GM23338 (cell line): ENCODE measurements at places on chromosomes 11 and 22. TPM values are rescaled to one million over a fixed set of nuclear protein-coding genes. Genes with fewer than 3 reads are reported as not detected.

- H3K27ac ChIP-seq: no peak overlapping the region
- H3K36me3 ChIP-seq: no peaks in the 10 kb centered on the region
- DNase-seq: no peak
- no peaks in the 10 kb centered on the region for H3K4me1 ChIP-seq
These were observed 126.9 kb upstream of the NCAM1 start for GRCh38 chr11:112834277-112834755.

DNA sequence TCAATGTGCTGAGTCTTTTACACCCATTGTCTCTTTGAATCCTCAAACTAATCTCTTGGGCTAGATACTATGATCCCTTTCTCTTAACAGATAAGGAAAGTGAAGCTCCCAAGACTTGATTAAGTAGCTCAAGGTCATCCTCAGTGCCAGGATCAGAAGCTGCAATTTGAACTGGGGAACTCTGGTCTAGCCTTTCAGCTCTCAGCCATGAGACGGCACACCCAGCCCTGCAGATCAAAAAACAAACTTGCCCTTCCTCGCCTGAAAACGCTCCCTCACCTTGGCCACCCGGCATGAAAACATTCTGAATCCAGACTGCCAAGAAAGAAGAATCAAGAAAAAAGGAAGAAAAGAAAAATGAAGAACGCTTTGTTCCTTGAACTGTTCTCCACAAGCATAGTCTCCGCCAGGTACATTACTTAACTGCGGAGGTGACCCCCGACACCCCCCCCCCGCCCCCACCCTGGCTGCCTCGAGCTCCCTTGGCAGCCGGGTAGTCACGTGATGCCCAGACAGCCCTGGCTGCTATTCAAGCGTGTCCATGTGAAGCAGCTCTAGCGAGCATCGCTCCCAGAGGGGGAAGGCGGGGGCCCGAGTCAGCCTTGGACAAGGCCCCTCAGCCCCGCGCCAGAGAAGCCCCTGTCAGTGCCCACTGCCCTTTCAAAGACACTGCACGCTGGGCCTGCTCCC, 451.2 kb downstream of the MIAT start:
- no peak overlapping the region for H3K27ac ChIP-seq
- no peaks in the 10 kb centered on the region for H3K4me1 ChIP-seq
- H3K36me3 ChIP-seq: no peaks in the 10 kb centered on the region
- no peaks in the 10 kb centered on the region for H3K27me3 ChIP-seq
- H3K4me3 ChIP-seq: no peak overlapping the region

- H3K27me3 ChIP-seq: no peaks in the 10 kb centered on the region
- H3K36me3 ChIP-seq: no peaks in the 10 kb centered on the region
- peak; percentile 66 for DNase-seq
- no peak overlapping the region for H3K27ac ChIP-seq
- H3K4me3 ChIP-seq: no peak overlapping the region
These were observed 101.7 kb upstream of the LMO1 start for GRCh38 chr11:8365216-8365941.

- no peak overlapping the region for H3K27ac ChIP-seq
- peak; percentile 27 for DNase-seq
- no peaks in the 10 kb centered on the region; the same call in 1 of the 2 replicates for H3K36me3 ChIP-seq
- H3K27me3 ChIP-seq: peaks cover 91% of the 10 kb centered on the region
- peak overlapping the region; percentile 81 for H3K4me3 ChIP-seq
These were observed 3.2 kb downstream of the DBX1 start for GRCh38 chr11:20156876-20157613.

DNA sequence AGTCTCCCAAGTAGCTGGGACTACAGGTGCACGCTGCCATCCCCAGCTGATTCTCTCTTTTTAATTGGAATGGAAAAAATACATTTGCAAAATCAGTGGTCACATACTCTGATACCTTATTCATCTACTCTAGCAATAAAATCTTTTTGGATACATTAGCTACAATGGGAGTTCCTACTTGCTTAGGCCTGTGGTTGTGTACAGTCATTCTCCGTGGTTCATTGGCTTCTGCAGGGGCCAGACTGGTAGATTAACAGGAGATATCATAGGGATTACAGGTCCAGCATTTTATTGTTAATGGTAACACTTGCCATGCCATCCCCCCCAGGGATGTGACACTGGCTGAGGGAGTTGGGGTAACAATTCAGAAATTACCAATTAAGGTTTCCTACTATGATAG, 140.0 kb downstream of the ADAMTS15 start:
- no peak overlapping the region for H3K4me3 ChIP-seq
- no peaks in the 10 kb centered on the region for H3K27me3 ChIP-seq
- H3K4me1 ChIP-seq: no peaks in the 10 kb centered on the region; the same call in 1 of the 2 replicates
- no peak for DNase-seq

- no peak overlapping the region for H3K4me3 ChIP-seq
- no peaks in the 10 kb centered on the region for H3K36me3 ChIP-seq
- no peak overlapping the region for H3K27ac ChIP-seq
- no peak for DNase-seq
These were observed 60.8 kb downstream of the ARHGAP32 start for GRCh38 chr11:129131316-129131715.

DNA sequence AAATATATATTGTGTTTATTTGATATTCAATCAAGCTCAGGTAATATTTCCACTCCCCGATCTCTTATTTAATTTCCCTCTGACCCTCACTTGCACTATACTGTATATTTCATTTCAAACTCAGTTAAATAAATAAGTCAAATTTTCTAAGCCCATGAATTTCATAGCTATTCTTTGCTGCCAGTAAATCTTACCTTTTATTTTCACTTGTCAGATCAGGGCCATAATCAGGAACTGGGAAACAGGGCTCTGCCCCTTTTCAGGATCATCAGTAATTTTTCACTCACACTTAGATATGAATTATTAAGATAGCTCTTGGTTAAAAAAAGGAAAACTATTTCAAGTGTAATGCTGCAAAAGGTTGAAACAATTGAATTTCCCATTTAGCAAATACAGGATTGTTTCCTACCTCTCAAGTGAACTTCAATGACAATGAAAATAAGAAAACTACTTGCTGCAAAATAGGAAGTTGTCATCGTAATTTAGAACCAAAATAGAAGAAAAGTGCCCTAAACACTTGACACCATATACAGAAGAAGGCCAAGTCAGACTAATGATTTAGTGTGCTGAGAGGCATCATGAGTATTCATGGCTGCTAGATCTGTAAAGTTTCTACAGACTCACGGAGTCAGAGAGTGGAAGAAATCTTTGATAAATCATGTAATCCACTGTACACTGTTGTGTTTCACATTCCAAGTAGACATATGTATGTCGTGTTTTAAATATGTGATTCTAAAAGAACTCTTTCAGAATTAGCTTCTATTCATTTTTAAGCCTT, 316.8 kb upstream of the CNTN5 start:
- H3K27me3 ChIP-seq: no peaks in the 10 kb centered on the region
- no peak overlapping the region for H3K4me3 ChIP-seq
- no peaks in the 10 kb centered on the region for H3K4me1 ChIP-seq
- no peak overlapping the region for H3K27ac ChIP-seq
- no peak for DNase-seq

- no peak for DNase-seq
- no peak overlapping the region for H3K27ac ChIP-seq
- H3K4me1 ChIP-seq: no peaks in the 10 kb centered on the region
- H3K27me3 ChIP-seq: no peaks in the 10 kb centered on the region
These were observed 54.3 kb downstream of the BCL2L13 start for GRCh38 chr22:17692841-17693240.

- DNase-seq: no peak
- no peaks in the 10 kb centered on the region for H3K4me1 ChIP-seq
- H3K36me3 ChIP-seq: 0 out of 2 replicates have a peak, but pooled peaks cover 4% of the 10 kb centered on the region
These were observed 3.2 kb upstream of the PCF11 start for GRCh38 chr11:83153764-83154163.

- no peaks in the 10 kb centered on the region for H3K27me3 ChIP-seq
- H3K27ac ChIP-seq: no peak overlapping the region
- no peak overlapping the region for H3K4me3 ChIP-seq
These were observed 147.2 kb upstream of the BDNF start for GRCh38 chr11:27847496-27847895.

- no peak overlapping the region for H3K4me3 ChIP-seq
These were observed 25.4 kb downstream of the PATL1 start for GRCh38 chr11:59643390-59643789.

DNA sequence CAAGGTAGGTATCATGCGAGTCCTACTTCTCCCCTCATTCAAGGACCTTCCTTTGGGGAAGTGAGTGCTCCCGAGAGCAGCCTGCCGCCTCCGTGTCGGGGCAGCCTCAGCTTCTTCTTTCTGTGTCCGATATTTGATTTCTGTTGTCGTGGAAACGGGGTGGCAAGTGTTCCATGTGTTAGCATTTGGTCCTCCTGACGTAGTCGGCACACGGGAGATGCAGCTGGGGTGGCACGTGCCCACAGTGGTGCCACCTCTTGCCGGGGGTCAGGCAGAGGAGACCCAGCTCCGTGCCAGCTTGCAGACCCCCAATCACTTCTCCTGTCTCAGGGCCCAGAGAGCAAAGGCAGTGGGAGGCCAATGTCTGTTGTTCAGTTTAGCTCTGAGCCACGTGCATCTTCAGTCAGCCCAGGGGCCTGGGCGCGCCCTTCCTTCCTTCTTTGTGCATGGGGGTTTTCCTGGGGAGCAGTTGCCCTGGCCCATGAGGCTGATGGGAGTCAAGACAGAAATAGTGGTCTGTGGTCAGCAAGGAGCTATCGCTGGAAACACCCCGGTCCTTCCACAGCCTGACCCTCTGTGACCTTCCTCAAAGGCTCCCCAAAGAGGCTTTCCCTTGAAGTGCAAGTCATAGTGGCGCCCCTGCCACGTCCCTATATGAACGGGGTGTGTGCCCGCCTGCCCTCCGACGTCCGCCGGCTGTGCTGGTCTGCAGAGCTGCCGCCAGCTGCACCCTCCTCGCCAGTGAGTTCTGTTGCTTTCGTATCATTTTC, 44.5 kb downstream of the PARVB start:
- no peak overlapping the region for H3K4me3 ChIP-seq
- H3K36me3 ChIP-seq: no peaks in the 10 kb centered on the region
- H3K27me3 ChIP-seq: no peaks in the 10 kb centered on the region
- DNase-seq: no peak
- no peak overlapping the region for H3K27ac ChIP-seq

- H3K27ac ChIP-seq: no peak overlapping the region
- H3K27me3 ChIP-seq: no peaks in the 10 kb centered on the region
- no peak overlapping the region for H3K4me3 ChIP-seq
- peaks cover 5% of the 10 kb centered on the region; the same call in 1 of the 2 replicates for H3K36me3 ChIP-seq
These were observed 34.8 kb upstream of the ALKBH3 start for GRCh38 chr11:43845816-43846215.

DNA sequence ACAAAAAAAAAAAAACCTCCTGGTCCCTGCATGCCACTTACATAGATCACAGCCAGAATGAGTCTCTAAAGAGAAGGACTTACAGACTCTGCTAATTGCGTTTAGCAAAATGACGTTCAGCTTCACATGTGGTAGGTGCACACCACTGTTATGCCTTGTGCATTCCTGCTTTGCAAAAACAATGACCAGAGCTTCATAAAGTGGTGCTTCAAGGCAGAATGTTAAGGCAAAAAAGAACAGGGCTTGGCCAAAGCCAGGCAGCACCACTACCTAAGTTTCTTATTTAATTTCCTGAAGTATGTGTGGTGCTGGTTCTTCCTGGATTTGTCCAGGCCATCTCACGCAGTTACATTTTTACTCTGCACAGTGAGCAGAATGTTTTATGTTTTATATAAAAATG, 85.2 kb downstream of the GALNT18 start:
- no peaks in the 10 kb centered on the region for H3K27me3 ChIP-seq
- H3K4me1 ChIP-seq: no peaks in the 10 kb centered on the region
- DNase-seq: no peak
- no peak overlapping the region for H3K27ac ChIP-seq
- H3K4me3 ChIP-seq: no peak overlapping the region

DNA sequence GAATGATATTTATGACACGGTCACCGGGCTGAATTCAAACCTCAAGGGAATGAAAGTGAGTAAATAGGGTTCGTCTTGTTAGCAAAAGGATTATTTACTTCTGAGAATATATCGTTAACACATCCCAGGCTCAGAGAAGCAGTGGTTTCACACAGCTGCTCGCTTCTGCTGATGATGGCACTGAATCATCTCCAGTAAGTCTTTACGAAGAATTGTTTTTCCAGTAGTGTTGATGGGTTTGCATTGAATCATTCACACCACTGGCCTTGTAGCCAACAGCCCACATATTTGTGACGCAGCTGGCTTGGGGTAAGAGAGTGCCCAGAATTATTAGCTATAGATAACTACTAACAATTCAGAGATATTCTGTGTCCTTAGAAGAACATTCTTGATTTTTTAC, 236.3 kb downstream of the CADM1 start:
- no peak overlapping the region for H3K4me3 ChIP-seq
- H3K27me3 ChIP-seq: no peaks in the 10 kb centered on the region
- H3K36me3 ChIP-seq: no peaks in the 10 kb centered on the region
- no peak overlapping the region for H3K27ac ChIP-seq
- H3K4me1 ChIP-seq: no peaks in the 10 kb centered on the region
- no peak for DNase-seq

DNA sequence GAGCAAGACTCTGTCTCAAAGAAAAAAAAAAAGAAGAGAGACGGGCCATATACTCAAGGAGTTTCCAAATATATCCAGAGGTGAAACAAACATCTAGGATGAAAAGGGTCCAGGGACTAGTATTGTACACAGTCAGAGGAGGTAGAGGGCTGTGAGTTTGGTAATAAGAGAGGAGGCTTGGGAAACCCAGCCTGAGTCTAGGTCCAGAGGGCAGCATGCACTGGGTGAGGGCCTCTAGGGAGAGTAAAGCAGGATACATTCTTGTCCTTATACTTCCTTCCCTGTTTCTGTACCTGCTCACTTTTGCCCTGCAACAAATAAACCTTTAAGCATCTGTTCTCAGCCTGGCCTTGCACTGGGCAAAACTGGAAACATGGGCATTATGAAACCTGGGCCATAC, 31.5 kb downstream of the STIM1 start:
- no peak overlapping the region for H3K27ac ChIP-seq
- H3K27me3 ChIP-seq: no peaks in the 10 kb centered on the region
- no peak for DNase-seq
- no peaks in the 10 kb centered on the region for H3K4me1 ChIP-seq
- no peaks in the 10 kb centered on the region for H3K36me3 ChIP-seq

Gene SHANK3
- 4.9 and 5.1 TPM in 2 replicates for total RNA-seq

Gene USP35
- total RNA-seq: 10.0 and 10.7 TPM in 2 replicates

Gene PDGFB
- total RNA-seq: 5.2 and 8.0 TPM in 2 replicates

Gene STT3A
- 156 TPM in 2 replicates for total RNA-seq

Gene ASPHD2
- total RNA-seq: 9.3 and 10.0 TPM in 2 replicates

Gene TCN2
- 31.3 and 38.1 TPM in 2 replicates for total RNA-seq

Gene GDPD4
- total RNA-seq: not detected in 2 replicates

Gene EFCAB6
- 1.8 and 1.9 TPM in 2 replicates for total RNA-seq

Gene MMP8
- total RNA-seq: not detected in 2 replicates

Gene OR56B1
- 0.28 TPM in 1 of 2 replicates, not detected in the other for total RNA-seq

Gene C22orf42
- total RNA-seq: 0.23 and 0.76 TPM in 2 replicates

Gene CYB5R2
- 30.3 and 40.9 TPM in 2 replicates for total RNA-seq

Gene PISD
- total RNA-seq: 51.6 and 54.5 TPM in 2 replicates

Gene LMNTD2
- 1.3 and 1.8 TPM in 2 replicates for total RNA-seq
